ENCODE measurements at places on chromosomes 7 and 10. TPM values are rescaled to one million over a fixed set of nuclear protein-coding genes. Genes with fewer than 3 reads are reported as not detected.

DNA sequence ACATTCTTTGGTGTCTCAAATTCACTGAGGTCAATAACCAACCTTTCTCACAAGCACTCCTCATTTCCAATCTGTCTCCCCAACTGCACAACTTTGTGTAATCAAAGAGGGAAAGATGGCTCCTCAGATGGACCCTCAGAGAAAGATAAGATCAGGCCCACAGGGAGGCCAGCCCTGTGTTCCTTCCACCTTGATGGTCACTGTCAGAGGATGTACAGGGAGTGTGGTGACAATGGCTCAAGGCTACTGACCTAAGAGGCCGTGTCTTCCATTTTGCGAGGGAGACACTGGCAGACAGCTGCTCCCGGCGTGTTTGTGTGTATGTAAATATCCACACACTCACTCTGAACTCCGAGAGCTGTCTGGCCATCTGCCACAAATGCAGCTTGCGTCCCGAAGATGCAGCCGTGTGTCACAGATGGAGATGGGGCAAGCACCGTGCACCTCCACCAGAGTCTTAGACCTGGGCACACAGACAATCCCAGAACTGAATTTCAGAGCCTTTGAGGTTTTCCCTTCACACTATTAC, 712.1 kb upstream of the NRP1 start:
- DNase-seq = no peak

The SEPTIN14 gene
- 0.12 TPM for polyA plus RNA-seq

GRCh38 chr10:2619916-2620315, 447.4 kb upstream of the PFKP start:
- DNase-seq = no peak

- DNase-seq = no peak
Observed at GRCh38 chr7:150860978-150861295, 8.6 kb downstream of the AOC1 start.

DNA sequence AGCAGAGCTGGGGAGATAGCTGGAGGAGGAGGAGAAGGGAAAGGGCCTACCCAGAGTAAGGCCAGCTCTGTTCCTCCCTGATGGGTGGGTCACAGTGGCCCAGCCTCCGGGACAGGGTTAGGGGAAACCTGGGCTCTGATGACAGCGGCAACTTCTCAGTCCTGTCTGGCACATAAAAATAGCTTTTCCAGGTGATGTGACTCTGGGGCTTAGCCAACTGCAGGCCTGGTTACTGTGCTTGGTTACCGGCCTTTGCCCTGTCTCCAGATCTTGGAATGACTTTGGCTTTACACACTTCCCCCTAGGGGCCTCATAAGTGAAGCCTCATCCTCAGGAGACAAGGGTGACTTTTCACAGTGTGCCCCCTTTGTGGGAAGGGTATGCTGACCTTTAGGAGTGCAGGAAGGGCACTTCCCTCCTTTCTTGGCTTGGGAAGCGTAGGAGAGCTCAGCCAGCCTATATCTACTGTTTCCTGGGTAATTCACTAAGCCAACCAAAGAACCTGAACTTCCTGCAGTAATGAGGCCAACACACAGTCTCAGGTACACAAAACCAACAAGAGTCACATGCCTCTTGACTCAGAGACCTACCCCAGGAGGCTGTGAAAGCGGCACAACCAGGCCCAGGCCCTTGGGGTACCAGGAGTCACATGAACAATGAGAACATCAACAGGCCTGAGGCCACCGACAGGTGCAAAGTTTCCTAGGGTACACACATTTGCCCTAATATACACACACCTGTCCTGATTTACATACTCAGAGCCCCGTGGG, 11.7 kb upstream of the HILPDA start:
- no peak for DNase-seq

- peak; percentile 59 for DNase-seq
Observed at GRCh38 chr7:30907527-30908267, 4.0 kb upstream of the AQP1 start.

The SCART1 gene
- polyA plus RNA-seq = 0.56 TPM

- DNase-seq = no peak
Observed at GRCh38 chr7:95582578-95583293, 13.6 kb downstream of the PDK4 start.

The NXPH1 gene
- polyA plus RNA-seq = not detected

The CARD11 gene
- 0.22 TPM for polyA plus RNA-seq

Data from muscle of back (tissue), 13 donors.